Fibroblast of skin of right quadriceps (primary cell): ENCODE measurements at places on chromosomes 5 and 9.

DNA sequence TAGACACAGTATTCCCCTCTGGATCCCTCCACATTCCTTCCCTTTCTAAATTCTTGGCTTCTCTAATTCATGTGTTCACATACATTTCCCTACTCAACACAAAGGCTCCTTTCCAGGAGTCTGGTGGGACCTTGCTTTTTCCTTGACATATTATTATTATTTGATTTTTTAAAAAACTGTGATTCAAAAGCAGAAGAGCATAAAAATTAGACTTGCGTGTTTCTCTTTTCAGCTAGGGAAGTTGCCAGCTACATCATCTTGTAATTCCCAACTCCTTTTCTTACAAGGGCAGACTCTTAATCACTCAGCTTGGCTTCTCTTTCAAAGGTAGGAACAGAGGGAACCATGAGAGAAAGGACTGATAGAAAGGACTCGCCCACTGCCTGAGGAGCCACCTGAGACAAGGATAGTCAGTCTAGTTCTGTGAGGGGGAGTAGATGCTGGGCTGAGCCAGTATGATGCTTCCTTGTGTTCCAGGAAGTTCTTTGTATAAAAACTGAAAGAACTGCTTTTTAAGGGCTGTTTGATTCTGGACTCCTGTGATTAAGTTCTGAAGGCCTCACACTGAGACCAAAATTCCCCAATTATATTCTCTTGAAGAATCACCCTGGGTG, 51.0 kb upstream of the DPYSL3 start:
- no peak for DNase-seq

- DNase-seq, result no peak
Observed at GRCh38 chr5:131068893-131069643, 96.0 kb downstream of the HINT1 start.

- no peak for DNase-seq
Observed at GRCh38 chr5:82820188-82820587, 257.0 kb downstream of the TMEM167A start.

- no peak for DNase-seq
Observed at GRCh38 chr9:135520916-135521607, at the start of gene LCN1. Gene LCN1 (plus strand): TSS chr9:135521440. CDS start chr9:135521498, 58 bp downstream.

GRCh38 chr5:14684757-14685156, 20.2 kb downstream of the OTULIN start:
- no peak for DNase-seq

DNA sequence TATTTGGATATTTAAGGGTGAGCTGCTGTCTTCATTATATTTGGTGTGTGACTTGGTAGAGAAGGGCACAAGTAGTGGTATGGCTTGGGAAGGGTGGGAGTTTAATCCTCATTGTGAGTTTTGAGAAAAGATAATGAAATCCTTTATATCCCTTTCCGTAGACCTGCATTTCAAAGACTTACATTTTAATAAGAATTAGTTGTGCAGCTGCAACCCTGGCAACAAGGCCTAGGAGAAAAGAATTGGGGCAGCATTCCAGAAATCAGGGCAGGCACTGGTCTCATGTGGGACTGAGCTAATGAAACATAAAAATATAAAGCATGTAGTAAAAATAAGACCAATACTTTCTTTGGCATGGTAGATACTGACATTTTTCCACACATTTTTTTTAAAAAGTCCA, 60.5 kb downstream of the CDC42SE2 start:
- peak; percentile 12 for DNase-seq

DNA sequence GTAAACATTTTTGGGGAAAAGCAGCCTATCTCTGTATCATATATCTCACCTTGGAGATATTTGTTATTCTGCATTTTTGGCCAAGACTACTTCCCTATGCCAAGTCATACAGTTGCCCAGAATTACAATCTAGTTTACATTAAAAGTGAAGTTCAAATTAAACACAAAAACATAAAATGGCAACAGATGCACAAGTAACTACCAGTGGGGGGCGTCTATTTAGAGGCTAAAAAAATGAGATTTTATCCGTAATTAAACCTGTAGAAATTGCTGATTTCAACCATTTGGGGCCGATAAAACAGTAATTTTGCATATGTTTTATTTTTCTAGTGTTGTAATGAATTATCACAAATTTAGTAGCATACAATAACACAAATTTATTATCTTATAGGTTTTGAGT, 787.1 kb upstream of the CHD1 start:
- DNase-seq, result no peak
